ENCODE measurements at places on chromosomes 3 and 15. TPM values are rescaled to one million over a fixed set of nuclear protein-coding genes. Genes with fewer than 3 reads are reported as not detected.

DNA sequence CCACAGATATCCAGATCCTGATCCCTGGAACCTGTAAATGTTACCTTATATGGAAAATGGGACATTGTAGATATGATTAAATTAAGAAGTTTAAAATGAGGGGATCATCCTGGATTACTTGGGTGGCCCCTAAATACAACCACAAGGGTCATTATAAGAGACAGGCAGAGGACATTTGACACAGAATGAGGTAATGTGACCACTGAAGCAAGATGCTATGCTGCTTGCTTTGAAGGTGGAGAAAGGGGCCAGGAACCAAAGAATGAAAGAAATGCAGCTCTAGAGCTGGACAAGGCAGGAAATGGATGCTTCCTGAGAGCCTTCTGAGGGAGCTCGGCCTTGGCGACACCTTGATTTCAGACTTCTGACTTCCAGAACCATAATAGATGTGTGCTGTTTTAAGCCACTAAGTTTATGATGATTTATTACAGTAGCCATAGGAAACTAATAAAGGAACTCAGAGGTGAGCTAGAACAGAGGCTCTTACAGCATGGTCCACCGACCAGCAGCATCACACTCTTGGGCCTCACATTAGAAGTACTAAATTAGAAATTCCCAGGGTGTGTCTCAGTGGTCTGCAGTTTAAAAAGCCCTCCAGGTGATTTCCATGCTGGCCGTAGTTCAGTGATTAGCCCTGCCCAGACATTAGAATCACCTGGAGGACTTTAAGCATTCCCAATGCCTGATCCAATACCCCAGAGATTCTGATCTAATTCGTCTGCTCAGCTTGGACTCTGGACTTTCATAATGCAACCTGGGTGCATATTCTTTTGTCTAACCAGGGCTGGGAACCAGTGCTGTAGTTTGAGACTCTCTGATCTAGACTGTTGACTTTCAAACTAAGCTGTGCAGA is 7.5 kb downstream of the COLQ start:
- no peak overlapping the region for H3K4me3 ChIP-seq
- peaks cover 3% of the 10 kb centered on the region for H3K4me1 ChIP-seq
- H3K27me3 ChIP-seq, result no peaks in the 10 kb centered on the region

DNA sequence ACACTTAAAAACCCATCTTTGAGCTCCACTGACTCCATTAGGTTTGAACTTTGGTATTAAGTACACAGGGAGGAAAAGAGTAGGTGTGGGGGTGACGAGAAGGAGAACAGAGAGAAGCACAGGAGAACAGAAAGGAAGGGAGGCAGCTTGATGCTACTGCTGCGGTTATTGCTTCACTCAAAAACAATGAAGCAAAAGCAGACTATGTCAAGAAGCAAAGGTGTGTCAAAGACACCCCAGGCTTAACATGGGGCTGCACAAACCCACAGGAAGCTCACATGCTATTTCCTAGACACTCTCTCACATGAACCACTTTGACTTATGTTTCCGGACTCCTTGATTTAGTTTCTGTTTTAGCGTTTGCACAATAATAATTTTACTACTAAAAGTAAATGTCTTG is 961.0 kb upstream of the CFAP20DC start:
- no peak overlapping the region for H3K27ac ChIP-seq
- H3K36me3 ChIP-seq, result no peaks in the 10 kb centered on the region
- no peak overlapping the region for H3K4me3 ChIP-seq

- no peak overlapping the region for H3K4me3 ChIP-seq
- H3K27ac ChIP-seq, result no peak overlapping the region
- no peaks in the 10 kb centered on the region for H3K27me3 ChIP-seq
- H3K4me1 ChIP-seq, result no peaks in the 10 kb centered on the region
- no peaks in the 10 kb centered on the region for H3K36me3 ChIP-seq
These were observed 59.4 kb upstream of the IMPG2 start for GRCh38 chr3:101379658-101380376.

DNA sequence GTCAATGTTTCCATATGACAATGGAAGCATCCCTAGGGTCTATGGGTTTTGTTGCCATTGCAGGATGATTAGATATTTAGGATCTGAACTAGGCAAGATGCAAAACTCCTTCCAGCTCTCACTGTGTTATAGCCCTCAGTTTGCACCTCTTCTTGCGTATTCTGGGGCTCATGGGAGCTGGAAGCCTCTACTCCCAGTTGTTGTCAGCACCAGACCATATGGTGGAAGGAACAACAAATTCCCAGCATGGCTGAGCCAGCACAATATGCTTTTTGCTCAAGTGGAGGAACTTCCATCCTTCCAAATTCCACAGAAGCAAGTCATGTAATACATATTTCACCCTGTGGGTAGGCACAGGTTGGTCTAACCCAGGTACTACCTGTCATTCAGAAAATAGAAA is 18.5 kb upstream of the CTXND1 start:
- no peaks in the 10 kb centered on the region for H3K27me3 ChIP-seq
- no peak for DNase-seq
- H3K27ac ChIP-seq, result no peak overlapping the region
- H3K4me3 ChIP-seq, result no peak overlapping the region
- no peaks in the 10 kb centered on the region for H3K4me1 ChIP-seq
- no peaks in the 10 kb centered on the region for H3K36me3 ChIP-seq

DNA sequence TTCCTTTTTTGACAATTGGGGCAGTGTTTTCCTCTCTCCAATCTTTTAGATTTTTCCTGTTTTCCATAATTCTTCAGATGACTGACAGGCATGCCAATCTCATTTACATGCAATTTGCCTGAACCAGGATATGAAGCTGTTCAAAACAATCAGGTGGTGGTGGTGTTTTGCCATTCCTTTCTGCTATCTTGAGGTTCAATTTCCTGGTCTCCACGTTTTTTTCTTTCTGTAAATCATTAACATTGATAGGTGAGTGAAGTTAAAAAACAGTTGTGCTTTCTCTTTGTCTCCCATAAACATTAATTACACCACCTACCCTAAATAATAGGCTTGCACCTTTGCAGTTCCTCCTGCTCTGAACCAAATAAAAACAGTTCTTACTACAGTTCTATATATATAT is 49.1 kb downstream of the C2CD4A start:
- DNase-seq, result no peak
- H3K36me3 ChIP-seq, result no peaks in the 10 kb centered on the region
- H3K4me1 ChIP-seq, result peaks cover 22% of the 10 kb centered on the region
- no peak overlapping the region for H3K4me3 ChIP-seq

DNA sequence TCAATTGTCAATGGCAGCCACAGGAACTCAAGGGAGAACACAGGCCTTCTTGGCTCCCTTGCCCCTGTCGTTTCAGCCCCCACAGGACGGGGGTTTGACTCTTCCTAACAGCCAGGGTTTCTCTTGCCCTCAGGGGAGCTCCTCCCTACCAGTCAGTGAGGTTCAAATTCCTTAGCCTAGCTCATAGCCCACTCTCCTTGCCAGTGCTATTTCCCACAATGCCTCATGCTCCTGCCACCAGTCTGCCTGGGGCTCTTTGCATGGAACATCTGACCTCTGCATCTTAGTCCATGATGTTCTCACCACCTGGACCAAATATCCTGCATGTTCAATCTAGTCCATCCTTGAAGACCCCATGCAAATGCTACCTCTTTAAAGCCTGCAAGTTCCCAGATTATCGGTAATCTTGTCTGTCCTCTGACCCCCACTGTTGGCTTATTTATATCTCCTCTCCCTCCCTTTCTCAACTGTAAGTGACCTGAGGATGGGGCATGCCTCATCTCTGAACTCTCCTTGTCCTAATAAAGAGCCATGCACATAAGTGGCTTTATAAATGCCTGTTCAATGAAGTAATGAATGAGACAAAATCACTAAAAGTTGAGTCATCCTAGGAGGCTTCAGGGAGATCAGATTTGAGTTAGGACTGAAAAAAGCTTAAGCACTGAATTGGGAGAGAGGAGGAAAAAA is 78.0 kb downstream of the MYO1E start:
- no peaks in the 10 kb centered on the region for H3K36me3 ChIP-seq
- H3K4me1 ChIP-seq, result peaks cover 74% of the 10 kb centered on the region
- H3K4me3 ChIP-seq, result peak overlapping the region; percentile 58
- peak; percentile 93 for DNase-seq
- H3K27ac ChIP-seq, result peak overlapping the region; percentile 98

- no peaks in the 10 kb centered on the region for H3K36me3 ChIP-seq
- peak overlapping the region; percentile 75 for H3K4me3 ChIP-seq
- H3K27ac ChIP-seq, result no peak overlapping the region
- DNase-seq, result no peak
These were observed 982 bp downstream of the TAGLN3 start for GRCh38 chr3:111999484-112000324.

DNA sequence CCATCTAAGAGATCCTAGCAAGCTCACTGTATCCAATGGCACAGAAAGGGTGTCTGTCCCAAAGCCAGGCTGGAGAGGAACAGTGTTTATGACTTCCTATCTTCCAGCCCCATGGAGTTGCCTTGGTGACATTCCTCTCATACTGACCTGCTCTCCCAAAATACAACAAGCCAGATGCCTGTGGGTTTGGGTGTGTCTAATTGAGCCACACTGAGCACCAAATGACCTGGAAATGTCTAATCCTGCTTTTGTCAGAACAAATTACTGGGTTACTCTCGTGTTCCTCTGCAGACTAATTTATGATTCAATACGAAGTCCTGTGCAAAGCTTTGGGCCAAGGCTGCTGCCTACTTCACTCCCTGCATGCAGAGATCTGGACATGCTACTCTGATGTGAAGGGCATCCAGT is 98.1 kb upstream of the STRIT1 start:
- peak; percentile 93 for DNase-seq
- H3K36me3 ChIP-seq, result no peaks in the 10 kb centered on the region
- H3K27ac ChIP-seq, result peak overlapping the region; percentile 96
- H3K4me1 ChIP-seq, result peaks cover 26% of the 10 kb centered on the region

DNA sequence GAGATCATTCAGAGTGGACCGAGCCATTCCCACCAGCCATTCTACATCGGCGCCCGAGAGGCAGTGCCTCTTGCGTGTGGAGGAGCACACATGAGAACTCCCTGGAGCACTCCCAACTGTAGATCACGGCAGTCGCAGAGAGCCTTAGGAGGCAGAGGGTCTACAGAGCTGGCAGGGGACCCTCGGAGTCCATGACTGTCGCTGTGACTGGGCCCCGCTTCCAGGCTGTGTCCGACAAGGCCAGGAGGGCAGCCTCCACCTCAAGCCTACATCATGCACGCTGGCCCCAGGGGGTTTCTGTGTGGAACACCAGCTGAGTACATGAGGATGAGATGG is 159.0 kb downstream of the CHSY1 start:
- no peak for DNase-seq
- H3K27me3 ChIP-seq, result no peaks in the 10 kb centered on the region
- H3K4me1 ChIP-seq, result peaks cover 4% of the 10 kb centered on the region
- no peak overlapping the region for H3K27ac ChIP-seq
- no peak overlapping the region for H3K4me3 ChIP-seq

- H3K27ac ChIP-seq, result 0 out of 2 replicates have a peak overlapping the region, but pooled peaks have one; percentile 0
- peaks cover 13% of the 10 kb centered on the region for H3K4me1 ChIP-seq
- H3K4me3 ChIP-seq, result no peak overlapping the region
- H3K27me3 ChIP-seq, result no peaks in the 10 kb centered on the region
These were observed 8.6 kb downstream of the TLR9 start for GRCh38 chr3:52216585-52217408.

Gene P3H2
- 41.5 TPM for total RNA-seq

Gene SPTSSB
- not detected for total RNA-seq

Gene SERPINI2
- total RNA-seq, result not detected

Gene CPN2
- total RNA-seq, result not detected

Gene CHRM5
- not detected for total RNA-seq

Gene GOLGA6D
- total RNA-seq, result not detected
